ENCODE measurements at places on chromosomes 2 and 18.

GRCh38 chr2:240407090-240407489, 28.4 kb upstream of the GPC1 start:
- DNase-seq = no peak

DNA sequence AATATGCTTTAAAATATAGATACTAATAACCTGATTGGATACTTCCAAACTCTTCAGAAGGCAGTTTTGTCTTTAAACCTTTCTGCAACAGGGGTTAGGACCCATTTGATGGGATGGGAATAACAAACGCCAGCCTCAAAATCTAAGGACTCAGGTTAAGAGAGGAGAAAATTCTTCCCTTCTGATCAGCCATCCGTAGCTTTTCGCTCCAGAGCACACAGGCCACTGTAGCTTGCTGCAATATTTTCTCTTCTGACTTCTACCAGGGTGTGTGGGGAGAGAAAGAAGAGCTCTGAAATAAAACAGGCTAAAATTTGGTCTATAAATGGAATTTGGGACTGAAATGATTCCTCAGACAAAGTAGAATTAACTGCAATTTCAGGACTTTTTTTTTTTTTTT, 95.1 kb downstream of the ALPK2 start:
- peak; percentile 22 for DNase-seq

- no peak for DNase-seq
These were observed 60.0 kb upstream of the PXDN start for GRCh38 chr2:1804351-1804771.

GRCh38 chr2:201235860-201236811, 24.2 kb upstream of the CASP8 start:
- DNase-seq = peak; percentile 42

DNA sequence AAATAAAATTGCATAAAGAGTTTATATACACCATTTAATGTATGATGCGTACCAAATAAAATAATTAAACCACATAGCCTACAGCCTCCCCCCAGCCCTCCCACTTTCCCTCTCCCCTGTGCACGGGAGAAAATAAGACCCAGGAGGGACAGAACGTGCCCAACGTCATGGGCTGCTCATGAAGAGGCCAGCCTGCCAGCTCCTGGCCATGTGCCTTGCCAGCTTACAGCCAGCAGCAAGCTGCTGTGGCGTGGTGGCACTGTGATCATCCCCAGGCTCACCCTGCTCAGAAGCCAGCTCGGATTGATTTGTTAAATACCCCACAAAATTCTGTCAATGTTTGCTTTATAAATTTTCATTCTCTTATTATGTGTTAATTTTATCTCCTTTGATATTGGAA, 7.6 kb downstream of the GPR148 start:
- no peak for DNase-seq

DNA sequence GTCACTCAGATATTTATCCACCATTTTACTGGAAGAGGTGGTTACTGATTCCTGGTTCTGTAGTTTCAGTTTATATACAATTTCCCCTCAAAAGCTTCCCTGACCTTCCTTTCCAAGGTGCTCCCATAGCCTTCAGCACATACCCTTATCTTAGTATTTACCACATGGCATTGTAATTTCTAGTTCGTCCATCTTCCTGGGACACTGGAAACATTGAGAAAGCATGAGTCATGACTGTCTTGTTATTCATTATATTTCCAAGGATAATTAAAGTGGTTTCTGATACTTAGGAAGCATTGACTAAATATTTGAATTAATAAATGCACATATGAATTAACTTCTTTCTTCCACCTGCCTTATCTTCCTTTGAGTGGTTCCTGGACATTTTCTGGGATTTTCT, 203.8 kb downstream of the ETAA1 start:
- no peak for DNase-seq

- no peak for DNase-seq
These were observed 2.9 kb upstream of the WDR7 start for GRCh38 chr18:56647951-56648893.

GRCh38 chr18:63765837-63766236, 9.4 kb upstream of the SERPINB7 start:
- no peak for DNase-seq

GRCh38 chr2:135557530-135557929, 26.2 kb downstream of the R3HDM1 start:
- no peak for DNase-seq

DNA sequence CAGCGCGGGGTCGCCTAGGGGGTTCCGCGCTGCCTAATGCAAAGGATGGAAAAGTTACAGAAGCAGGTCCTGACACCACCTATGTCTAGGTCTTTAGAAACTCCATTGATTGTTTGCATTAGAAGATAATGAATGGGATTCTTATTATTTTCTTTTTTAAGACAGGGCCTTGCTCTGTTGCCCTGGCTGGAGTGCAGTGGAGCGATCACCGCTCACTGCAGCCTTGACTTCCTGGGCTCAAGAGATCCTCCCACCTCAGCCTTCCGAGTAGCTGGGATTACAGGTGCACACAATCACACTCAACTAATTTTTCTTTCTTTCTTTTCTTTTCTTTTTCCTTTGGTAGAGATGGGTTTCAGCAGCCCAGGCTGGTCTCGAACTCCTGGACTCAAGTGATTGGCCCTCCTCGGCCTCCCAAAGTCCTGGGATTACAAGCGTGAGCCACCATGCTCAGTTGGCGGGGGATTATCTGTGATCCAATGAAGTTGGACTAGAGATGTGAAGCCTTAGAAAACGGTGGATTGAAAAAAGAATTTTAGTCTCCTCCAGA, 761 bp upstream of the IDH1 start:
- DNase-seq = no peak

DNA sequence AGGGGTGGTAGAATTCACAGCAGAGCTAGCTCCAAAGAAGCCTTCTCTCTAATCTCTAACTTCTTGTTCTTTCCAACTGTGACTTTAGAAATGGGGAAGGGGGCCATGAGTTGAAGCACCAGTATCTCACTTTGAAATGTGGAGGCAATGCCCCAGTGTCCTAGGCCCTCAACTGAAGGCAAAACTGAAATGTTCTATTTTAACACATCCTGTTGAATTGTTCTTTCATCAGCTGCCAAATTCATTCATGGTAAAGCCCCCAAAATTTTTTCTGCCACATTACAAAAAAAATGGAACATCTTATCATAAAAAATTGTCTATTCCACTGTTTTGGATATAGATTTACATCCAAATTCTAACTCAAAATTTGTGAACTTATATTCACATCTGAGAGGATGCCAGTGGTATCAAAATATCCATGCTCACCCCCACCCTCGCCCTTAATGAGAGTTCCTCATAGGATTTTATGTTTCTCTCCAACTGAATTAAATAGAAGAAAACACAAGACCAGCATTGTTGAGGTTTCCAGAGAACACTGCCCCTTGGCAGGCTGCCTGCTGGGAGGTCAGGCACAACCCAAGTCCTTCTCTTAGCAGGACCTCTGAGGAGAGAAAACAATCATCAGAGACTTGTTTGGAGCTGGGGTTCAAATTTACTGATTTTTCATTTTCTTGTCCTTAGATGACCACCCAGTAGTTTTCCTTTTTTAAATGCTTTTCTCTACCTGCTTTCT, 147.4 kb upstream of the PGAP1 start:
- no peak for DNase-seq

DNA sequence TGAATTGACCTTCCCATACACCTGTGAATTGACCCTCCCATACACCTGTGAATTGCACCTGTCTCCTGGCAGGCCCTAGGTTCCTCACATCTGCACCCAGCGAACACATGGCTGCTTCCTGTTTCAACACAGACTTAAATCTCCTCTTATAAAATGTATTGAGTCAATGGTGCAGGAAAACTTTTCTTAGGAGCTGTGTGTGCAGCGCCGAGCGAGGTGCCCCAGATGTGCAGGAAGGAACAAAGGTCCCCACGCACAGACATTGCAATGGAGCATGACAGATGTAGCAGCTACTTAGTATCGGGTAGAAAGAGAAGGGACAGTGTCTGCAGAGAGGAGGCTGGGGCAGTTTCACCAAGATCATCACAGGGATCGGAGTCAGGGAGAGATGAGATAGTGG, 85.5 kb upstream of the PXDN start:
- no peak for DNase-seq

- no peak for DNase-seq
These were observed 116.8 kb upstream of the PKDCC start for GRCh38 chr2:41930807-41931566.

- no peak for DNase-seq
These were observed 130.8 kb upstream of the ID2 start for GRCh38 chr2:8550937-8551621.

- no peak for DNase-seq
These were observed 134.8 kb downstream of the SEPTIN10 start for GRCh38 chr2:109478906-109479493.

GRCh38 chr2:58350484-58350883, 109.4 kb upstream of the FANCL start:
- DNase-seq = no peak

DNA sequence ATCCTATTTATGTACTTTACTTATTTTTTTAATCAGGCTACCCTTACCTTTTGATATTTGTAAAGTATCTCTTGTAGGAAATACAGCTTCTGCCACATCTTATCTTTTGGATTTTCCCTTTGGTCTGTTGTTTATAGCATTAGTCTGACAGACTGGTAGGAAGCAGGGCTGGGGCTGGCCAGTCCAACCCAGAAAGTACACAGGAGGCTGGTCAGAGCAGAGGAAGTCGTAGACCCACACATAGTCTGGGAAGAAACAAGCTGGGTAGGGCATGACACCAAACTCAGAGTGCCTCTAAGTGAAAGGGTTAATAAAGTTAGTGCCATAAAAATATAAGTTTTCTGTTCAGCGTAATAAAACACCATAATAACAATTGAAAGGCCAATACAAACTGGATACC, 51.7 kb downstream of the BOLA3 start:
- DNase-seq = no peak

- no peak for DNase-seq
These were observed 160.7 kb downstream of the SH3RF3 start for GRCh38 chr2:109289504-109290222.

DNA sequence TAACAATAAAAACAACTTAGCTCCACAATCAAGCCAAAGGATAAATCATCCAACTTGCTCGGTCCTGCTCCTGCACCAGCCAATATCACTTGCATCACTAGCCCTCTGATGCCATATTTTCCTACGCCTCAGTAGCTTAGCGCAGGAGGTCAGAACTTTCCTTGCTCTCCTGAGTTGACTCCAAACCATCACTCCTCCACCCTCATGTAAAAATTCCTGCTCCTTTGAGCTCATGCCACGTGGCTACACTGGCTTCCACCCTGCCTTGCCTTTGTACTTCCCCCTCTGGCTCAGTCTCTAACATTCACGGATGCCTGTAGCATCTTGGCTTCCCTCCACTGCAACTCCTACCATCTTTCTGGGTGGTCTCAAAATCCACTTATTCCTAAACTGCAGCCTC, 25.2 kb downstream of the AAK1 start:
- no peak for DNase-seq

DNA sequence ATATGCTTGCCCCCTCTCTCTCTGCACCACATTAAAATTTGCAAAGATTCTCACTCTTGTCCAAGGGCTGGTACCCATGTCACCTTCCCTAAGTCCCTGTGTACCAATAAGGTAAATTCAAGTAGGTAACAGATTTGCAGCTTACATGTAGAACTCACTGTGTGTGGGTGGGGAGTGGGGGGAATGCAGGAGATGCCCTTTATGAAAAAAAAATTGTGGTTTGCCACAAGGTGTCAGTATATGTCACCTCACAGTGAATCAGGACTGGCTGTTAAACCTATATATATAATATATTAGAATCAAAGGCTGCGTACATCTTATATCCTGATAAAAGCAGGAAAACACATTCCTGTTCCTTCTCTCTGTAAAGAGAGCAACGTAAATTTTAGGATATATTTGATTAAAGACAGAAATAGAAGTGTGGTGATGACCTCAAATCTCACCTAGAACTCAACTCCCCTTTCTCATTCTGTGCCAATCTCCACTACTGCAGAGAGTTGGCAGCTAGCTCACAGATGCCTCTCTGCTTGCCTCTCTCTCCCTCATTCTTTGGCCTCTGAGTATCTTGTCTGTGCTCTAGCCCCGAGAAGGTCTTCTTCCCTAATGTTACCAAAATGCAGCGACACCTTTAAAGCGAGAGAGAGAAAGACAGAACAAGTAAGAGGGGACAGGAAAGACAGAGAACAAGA, 536 bp downstream of the XDH start:
- DNase-seq = no peak

DNA sequence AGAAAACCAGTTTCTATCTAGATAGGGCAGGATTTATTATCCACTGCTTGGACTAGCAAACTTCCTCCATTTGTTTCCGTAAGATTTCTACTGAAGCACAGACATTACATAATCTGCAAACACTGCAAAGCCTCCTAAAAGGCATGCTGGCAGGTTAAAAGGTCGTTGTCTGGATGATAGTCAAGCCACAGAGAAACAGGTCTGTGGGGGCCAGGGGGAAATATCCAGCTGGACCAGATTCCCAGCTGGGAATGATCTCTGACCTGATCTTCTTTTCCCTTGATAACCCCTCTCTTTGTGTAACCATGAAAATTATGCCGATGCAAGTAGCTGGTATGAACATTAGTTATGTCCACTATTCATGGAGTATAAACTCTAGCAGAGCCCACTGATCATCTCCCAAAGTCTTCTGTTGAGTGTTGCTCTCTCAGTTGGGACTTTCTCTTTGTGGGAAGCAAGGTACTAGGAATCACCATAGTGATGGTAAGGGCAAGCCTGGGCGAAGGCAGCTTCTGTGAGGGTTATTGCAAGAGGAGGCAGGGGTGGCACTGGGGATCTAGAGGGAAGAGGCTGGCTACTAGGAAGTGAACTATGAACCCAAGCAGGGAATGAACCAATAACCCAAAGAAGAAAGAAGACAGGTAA, 61.3 kb downstream of the GDF7 start:
- no peak for DNase-seq

GRCh38 chr2:190582736-190583506, 48.4 kb upstream of the NEMP2 start:
- no peak for DNase-seq

DNA sequence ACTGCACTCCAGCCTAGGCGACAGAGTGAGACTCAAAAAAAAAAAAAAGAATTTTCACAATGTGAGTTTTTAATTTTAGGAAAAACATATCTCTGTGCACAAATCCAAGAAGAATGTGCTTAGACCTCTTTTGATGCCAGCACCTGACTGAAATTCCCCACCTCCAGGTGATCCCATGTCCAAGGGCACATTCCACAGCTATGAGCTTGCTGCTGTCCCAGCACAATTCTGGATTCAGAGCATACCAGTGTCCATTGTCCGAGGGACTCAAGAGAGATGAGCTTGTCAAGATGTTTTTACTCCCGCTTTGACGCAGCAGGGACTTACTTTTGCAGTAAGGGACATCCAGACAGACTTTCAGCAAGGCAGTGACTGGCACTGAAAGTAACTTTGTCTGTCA, 489.1 kb upstream of the ACVR2A start:
- no peak for DNase-seq

- no peak for DNase-seq
These were observed 16.4 kb downstream of the GEMIN6 start for GRCh38 chr2:38794235-38794946.

GRCh38 chr2:161139098-161139987, 20.9 kb upstream of the TANK start:
- DNase-seq = no peak

All from nephron progenitor cell (in vitro differentiated cells).